ENCODE measurements at places on chromosomes 3 and 15.

- no peak for DNase-seq
Observed at GRCh38 chr3:195249858-195250464, 21.0 kb downstream of the XXYLT1 start.

DNA sequence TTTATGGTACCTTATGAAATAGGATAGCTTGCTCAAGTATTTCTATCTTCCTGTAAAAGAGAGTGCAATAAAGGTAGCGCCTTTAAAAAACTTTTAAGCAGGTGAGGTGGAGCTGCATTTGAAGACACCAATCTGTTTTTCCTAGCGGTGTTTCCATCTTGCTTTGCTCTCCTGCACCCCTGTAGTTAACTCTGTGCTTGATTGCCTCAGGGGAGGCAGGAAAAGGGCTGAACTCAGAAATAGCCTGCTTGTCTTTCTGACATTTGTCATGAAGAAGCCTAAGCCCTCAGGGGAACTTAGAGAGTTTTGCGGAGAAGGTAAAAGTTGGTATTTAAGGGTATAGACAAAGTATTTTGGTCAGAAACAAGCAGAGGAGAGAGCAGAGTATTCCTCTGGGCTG is 63.0 kb upstream of the TPRG1 start:
- no peak for DNase-seq

DNA sequence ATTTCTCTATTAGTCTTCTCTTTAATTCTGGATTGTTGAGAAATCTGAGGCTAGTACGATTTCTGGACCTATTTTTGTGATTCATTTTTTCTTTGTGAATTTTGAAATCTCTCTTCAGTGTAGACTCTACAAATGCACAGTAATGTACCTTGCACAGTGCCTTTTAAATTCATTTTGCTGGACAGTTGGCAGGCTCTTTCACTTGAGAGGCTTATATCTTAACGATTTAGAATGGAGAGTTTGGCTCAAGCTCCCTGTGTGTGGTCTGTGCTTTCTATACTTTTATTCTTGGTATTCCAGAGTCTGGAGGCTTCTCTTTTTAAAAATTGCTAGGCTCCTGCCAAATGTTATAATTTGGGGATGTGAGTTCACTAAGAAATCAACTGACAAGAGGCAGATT is 8.8 kb downstream of the CRYBG3 start:
- no peak for DNase-seq

- DNase-seq: peak; percentile 34
Observed at GRCh38 chr3:183548262-183548769, 7.2 kb downstream of the KLHL6 start.

DNA sequence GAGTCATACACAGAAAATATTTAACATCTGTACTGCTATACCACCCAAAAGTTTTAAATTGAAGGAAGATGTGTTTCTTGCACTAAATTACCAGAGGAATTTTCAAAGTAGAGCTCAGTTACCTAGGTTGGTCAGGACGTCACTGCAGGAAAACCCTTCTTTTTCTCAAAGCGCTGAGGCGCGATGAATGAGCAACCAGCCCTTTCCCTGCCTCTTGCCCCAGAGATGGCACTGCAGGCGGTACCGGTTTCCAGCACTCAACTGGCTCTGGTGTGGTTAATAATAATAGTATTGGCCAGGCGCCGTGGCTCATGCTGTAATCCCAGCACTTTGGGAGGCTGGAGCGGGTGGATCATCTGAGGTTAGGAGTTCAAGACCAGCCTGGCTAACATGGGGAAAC is 49.3 kb downstream of the HES1 start:
- DNase-seq: no peak

GRCh38 chr3:132230156-132231000 is 86.8 kb upstream of the ACP3 start:
- DNase-seq: no peak

GRCh38 chr3:32551087-32551486 is 19.6 kb downstream of the DYNC1LI1 start:
- DNase-seq: no peak

DNA sequence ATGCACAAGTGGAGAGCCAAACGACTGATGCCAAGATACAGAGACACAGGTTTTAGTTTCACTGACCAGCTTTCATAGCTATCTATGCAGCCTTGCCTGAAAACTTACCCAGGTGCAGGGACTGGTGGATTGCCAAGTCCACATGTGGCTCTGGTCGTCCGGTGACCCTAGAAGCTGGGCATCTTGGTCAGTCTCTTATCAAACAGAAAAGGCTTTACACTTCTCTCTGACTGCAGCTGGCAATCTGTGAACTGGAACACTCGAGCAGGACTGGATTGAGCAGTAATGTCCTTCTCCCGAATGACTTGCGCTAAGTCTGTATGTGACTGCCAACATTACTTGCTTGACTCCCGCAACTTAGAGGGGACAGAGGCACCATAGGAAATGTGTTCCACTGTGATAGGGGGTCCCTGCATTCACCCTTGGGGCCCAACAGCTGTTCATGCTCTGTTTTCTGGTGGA is 63.0 kb upstream of the SIAH2 start:
- DNase-seq: peak; percentile 8

DNA sequence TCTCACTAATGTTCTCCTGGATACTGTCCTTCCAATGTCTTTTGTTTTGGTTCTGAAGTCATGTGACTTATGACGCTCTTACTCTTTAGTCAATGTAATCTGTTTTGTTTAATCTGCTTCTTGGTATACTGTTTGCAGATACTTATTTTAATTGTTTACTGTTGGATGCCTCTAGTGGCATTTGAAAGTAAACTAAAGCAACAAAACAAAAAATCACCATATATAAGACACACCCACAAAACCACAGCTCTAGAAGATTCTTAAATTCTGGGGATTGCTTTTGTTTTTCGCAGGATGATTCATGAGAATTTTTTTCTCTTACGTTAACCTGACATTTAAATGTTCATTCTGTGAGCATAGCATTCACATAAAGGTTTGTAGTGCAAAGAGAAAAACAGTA is 16.8 kb downstream of the SLC25A26 start:
- DNase-seq: no peak

DNA sequence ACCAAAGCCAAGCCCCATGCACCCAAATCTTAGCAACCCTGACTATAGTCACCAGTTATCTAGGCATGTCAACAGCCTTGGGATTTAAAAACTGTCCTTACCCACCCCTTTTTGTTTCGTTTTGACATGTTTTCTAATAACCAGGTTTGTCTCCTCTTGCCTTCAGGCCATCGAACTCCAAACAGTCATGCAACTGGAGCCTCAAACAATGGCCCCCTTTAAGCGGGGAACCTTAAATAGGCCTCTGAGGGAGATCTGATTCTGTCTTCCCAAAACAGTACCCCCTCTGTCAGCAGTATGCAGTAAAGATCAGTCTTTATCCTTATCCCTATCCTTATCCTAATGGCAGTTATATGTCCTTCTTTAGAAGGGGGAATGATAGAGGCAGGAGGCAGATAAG is 105.7 kb downstream of the DPH6 start:
- no peak for DNase-seq
